Activated T-cell treated with anti-CD3 and anti-CD28 coated beads, Interleukin-2, amount 50 U/mL, for 72 hours (primary cell): ENCODE measurements at places on chromosomes 13 and 19. TPM values are rescaled to one million over a fixed set of nuclear protein-coding genes. Genes with fewer than 3 reads are reported as not detected.

DKKL1 gene
- total RNA-seq: not detected

DENND1C gene
- total RNA-seq: 105 TPM

CCL25 gene
- 0.60 TPM for total RNA-seq

DNA sequence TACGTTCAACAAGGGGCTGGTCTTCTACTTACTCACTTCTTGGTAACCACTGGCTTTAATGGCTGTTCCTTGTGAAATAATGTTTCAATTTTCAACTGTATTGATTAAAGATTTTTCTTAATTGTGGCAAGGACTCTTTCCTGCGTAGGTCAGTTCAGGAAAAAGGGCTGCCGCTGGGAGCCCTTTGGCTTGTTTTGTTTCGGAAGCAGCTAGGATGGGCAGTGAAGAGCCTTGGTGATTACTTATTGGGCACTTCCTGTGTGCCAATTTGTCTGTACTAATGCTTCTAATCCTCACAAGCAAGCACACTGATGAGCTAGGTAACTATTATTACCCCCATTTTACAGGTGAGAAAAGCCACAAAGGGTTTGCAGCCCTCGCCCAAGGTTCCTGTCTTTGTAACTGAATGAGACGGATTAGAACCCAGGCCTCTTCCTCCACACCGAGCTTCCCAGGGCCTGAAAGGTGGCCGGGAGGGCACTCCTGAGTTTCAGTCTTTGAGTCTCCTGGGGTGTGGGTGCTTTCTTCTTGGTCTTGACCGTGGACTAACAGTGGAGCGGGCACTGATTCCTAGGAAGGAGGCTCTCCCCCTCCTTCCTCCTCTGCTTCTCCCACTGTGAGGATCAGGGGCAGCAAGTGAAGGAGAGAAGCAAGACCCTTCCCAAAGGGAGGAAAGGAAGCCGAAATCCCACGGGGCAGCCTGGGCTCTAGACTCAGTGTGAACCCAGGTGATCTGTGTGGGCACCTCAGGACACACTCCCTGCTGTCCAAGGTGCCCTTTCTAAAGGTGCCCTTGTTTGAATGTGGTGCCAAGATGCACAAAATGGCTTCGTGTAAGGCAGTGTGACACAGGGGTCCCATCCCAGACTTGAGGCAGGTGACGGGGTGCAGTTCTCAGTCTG lies 3.7 kb downstream of the COL4A2 start:
- no peak for DNase-seq
